ENCODE measurements at places on chromosomes 6 and 20.

DNA sequence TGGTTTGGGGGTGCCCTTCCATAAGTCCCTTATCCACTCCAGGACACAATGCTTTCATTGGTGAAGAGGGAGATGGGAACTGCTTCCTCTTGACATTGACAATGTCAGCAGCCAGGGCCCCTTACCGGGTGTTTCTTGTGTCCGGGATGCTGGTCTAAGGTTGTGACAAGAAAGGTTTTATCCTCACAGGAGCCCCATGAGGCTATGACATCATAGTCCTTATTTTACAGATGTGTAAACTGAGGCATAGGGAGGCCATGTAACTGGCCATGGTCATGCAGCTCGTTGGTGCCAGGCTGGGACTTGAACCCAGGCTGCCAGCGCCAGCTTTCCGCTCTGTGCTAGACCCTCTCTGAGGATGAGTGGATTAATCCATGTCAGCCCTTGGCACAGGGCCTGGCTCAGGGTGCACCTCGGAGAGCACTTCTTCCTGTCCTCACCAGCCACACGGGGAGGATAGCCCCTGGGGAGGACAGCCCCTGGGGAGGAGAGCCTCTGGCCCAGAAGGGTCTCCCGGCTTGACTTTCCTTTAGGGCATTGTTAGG, 157.3 kb downstream of the SYCP2 start:
- DNase-seq, result no peak

GRCh38 chr6:134172706-134173365, 120.4 kb upstream of the SLC2A12 start:
- DNase-seq, result no peak

GRCh38 chr20:58596244-58596643, 54.8 kb upstream of the STX16 start:
- DNase-seq, result no peak

DNA sequence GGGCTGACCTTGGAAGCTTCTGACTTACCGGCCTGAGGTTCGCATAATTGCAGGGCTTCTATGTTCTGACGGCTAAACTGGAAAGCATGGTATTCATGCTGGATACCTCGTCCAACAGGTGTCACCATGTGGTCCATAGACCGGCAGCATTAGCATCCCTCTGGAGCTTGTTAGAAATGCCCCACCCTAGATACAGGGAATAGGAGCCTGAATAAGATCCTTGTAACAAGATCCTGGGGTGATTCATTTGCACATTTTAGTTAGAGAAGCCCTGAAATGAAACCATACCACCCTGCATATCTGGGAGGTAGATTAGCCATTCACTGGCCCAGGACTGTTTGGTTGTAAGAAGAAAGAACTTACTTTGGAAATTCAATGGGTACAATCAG, 77.7 kb downstream of the TMEM170B start:
- no peak for DNase-seq

- DNase-seq, result no peak
These were observed 9.2 kb downstream of the PEDS1 start for GRCh38 chr20:50144362-50144761.

DNA sequence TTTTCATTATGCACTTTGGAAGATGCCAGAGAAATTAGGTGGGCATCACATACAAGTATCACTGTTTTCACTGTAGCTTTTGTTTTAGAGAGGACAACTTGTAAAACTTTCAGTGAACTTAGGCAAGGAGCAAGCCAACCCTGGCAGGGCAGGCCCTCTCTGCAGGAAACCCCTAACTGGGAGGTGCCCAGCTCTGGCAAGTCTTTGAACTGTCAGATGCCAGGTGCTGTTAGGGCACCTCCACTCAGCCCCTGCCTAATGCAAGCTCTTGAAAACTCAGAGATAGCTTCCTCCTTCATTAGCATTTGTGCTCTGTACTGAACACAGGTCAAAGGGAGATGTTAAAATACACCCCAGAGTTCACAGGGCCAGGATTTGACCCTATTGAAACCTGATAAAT, 774.2 kb upstream of the FLRT3 start:
- no peak for DNase-seq

DNA sequence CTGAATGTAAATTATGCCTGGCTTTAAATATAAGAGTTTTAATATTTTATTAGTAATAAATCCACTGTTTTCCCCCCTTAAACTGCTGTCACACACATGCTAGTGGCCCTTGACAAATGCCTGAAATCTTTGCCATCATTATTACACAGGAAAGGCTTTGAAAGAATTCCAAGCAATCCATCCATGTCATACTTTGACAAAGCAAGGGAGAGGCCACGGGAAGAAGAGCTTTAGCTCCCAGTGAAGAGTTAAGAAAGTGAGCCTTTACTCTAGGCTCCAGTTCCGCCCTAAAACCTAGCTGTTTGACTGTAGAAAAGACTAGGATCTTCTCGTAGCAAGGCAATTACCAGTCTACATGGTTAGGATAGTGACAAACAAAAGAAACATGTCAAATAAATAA, 147.9 kb downstream of the GMDS start:
- DNase-seq, result no peak

DNA sequence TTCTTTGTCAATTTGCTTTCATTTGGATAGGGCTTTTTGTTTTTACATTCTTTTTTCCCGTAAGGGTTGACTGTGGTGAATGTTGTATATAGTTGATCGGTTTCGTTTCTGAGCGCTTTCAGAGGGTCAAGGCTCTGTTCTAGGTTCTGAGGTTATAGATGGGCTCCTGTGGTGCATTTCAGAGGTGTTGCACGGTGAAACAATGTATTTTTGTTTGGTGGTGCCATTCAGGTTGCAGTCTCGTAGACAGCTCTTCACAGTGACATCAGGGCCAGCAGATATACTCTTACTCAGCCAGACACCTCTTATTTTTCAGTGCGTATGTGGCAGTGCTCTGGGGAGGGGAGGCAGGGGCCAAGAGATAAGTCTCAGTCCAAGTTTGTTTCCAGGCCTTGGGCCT, 72.1 kb downstream of the SNAP91 start:
- DNase-seq, result no peak

- DNase-seq, result no peak
These were observed 73.3 kb downstream of the TFAP2A start for GRCh38 chr6:10341605-10342004.

DNA sequence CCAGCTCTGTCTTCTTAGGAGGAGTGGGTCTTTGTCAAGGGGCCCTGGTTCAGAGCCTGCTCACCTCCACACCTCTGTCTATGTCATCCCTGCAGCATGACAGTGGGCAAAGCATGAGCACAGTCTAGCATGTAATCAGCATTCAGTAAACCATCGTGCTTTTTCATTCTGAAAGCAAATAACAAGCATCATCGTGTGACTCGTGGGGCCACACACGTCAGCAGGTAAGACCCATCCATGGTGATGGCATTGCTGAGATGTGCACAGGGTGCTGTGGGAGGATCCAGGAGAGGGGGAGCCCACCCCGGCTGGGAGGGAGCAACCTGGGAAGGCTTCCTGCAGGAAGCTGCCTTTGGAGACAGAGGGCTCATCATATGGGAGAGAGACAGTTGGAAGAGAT, 106.7 kb downstream of the TMEM242 start:
- DNase-seq, result no peak

DNA sequence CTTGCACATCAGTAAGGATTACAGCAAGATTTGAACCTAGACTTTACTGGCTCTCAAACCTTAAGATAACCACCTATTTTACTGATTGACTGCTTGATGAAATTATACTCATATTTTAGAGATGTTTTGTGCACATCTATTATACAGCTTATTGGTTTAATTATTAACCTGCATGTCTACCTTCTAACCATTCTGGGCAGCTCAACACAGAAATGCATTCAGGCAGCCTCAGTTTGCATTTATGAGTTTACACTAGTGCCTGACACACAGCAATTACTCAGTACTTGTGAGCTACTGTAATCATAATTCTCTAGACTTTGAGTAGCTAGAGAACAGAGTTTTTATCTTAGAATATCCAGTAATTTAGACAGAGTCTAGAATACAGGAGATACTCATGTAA, 273.9 kb upstream of the THEMIS start:
- DNase-seq, result peak; percentile 13
